HepG2 (cell line): ENCODE measurements at places on chromosomes 5 and 9.

- no peak for DNase-seq
These were observed 114.2 kb upstream of the PHYKPL start for GRCh38 chr5:178346607-178347334.

DNA sequence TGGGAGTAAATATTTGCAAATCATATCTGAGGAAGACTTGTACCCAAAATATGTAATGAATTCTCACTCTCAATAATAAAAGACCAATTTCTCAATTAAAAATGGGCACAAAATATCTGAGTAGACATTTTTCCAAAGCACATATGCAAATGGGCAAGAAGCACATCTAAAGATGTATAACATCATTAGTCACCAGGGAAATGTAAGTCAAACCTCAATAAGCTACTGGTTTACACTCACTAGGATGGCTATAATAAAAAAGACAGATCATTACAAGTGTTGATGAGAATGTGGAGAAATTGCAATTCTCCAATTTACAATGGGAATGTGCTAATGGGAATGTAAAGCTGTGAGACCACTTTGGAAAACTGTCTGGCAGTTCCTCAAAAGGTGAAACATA lies 13.9 kb downstream of the PCSK5 start:
- no peak for DNase-seq

DNA sequence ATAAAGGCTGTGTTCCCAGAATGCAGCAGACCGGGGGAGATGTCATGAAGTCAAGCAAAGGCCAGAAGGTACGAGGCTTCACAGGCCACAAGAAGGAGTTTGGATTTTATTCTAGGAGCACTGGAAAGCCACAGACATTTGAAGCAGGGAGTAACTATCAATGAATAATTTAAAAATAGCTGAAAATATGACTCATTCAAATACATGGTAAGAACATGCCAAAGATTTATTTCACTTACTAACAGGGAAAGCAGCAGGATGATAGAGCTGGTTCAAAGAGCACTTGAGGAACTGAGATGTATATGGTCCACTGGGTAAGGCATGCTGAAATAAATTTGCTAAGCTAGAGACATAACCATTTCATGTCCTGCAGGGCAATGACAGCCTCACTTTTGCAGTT lies 53.2 kb downstream of the MSX2 start:
- no peak for DNase-seq

GRCh38 chr5:67154556-67155206 lies 41.9 kb downstream of the CD180 start:
- no peak for DNase-seq

GRCh38 chr9:1910269-1910811 lies 104.8 kb upstream of the SMARCA2 start:
- no peak for DNase-seq

- DNase-seq: no peak
These were observed 67.6 kb downstream of the GHR start for GRCh38 chr5:42490831-42491230.

DNA sequence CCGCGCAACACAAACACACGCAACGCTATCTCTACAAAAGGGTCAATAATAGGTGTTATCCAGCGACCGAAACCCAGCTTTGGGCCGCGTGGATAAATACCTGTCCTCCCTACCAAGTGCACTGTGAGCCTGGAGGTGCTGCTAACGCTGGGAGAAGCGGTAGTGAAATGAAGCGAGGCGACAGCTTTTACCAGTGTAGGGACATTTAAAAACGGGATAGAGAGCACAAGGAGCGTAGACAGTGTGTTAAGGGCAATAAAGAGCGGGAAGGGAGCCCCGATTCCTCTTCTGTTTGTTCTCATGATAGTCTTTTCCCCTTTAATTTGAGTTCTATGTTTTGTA lies 421 bp upstream of the DEPDC1B start:
- DNase-seq: peak; percentile 27

GRCh38 chr5:9419794-9420193 lies 126.1 kb downstream of the SEMA5A start:
- no peak for DNase-seq

DNA sequence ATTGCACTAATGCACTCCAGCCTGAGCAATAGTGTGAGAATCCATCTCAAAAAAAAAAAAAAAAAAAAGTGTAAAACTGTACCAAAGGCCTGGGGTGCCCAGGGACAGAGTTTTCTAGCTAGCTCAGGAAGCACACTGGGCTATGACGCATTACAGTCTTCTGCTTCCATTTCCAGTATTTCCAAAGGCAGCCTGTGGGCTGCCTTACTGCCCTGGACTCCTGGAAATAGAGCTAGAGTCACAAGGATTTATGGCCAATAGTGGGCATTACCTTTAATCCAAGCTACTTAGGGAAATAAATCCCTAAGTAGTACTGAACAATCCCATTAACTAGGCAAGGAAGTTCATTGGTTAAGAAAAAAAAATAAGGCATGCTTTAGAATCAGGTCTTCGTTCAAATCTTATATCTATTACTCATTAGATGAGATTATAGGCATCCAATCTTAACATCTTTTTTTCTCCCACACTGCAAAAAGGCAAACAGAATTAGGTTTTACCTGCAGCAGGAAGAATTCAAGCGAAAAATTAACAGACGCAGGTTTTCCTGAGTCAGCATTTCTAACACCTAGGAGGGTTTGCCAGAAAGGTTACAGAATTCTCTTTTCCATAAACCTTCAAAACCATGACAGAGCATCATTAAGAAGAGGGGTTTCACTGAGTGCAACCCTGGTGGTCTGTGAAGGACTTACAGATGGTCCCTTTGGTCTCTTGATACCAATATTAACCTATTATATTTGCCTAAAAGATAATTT lies 85.6 kb upstream of the CCDC112 start:
- DNase-seq: no peak

DNA sequence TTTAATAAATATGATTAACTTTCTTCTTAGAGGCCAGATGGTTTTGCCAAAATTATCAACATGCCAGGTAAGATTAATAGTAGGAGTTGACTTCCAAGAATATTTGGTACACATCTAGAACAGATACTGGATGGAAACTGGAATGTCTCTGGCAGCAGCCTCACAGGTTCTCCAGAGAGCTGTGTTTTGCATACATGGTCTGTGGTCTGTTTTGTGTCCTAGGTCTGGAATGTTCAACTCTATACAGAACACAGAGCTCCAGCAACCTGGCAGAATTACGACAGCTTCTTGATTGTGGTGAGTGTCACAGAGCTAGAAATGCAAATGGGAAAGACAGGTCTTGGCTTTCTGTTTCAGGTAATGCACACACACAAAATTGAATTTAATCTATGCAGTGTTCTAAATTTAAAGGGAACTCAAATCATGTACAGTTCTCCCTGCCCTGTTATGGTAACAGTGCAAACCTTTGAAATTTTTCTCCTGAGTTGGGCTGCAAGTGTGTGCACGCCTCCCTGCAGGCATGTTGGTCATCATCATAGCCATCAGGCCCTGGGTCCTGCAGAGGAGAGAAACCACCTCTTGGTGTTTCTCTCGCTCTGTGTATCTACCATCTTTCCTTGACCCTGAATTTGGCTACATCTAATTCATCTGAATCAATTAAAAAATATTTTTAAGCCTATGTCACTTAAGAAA lies 58.3 kb downstream of the PIK3R1 start:
- DNase-seq: no peak

DNA sequence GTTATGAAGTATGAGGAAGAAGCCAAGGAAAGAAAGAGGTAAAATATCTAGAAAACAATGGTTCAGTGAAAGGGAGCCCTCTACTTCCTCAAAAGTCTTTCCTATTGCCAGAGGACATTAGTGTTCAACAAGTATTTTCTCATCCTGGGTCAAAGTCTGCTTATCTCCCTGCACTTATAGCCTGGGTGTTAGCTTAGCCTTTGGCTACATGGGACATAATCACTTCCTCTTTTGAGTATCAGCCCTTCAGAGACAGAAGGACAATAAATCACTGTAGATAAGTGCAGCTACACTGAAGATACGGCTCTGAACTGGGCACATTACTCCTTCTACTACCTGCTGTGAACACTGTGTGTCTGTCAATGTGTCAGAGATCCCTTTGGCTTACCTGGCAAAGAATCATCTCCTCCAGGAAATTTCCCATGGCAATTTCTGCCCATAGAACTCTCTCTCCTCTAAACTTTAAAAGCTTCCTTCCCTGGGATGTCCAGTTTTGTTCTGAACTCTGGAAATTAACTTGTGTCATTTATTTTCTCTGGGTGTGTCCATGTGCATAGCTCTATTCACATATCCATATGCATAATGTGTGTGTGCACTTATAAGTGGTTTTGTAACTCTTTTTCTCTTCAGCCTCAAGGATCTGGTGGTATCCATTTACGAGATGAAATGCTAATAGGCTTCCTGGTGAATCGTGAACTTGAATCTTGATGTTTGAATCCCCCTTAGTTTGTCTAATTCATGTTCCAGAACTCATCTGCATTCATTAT lies 30.0 kb upstream of the RECK start:
- DNase-seq: peak; percentile 7

DNA sequence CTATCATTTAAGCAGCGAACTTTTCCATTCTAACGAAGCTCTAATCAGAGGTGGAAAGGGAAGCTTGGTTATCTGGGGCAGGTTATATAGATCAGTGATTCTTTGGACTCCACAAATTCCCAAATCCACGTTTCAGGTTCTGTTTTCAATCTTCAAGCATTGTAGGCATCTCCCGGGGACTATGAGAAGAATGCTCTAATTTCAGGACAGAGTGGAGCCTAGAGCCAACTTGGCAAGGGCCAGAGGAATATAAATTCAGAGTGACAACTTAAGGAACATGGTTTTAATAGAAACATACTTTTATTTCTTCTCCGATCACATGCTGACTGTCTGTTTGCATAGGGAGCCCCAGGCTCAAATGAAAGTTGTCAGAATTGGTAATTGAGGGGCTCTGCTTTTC lies 514.0 kb upstream of the KLF4 start:
- DNase-seq: no peak

DNA sequence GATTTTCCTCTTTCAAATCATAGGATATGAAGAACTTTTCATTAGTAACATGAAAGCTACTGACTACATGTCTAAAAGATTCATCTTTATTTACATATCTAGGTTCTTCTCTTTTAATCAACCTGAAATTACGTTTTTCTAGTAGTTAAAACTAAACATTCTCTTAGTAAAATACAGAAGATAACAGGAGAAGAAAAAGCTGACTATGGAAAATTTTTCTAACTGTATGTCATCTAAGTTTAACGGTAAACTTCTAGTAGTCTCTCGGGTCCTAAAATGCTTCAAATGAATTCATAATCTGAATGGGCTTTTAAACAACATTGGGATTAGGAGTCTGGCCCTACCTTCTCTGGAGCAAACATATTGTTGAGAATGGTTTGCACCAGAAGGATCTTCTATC lies 151.9 kb downstream of the PDE4D start:
- DNase-seq: no peak

DNA sequence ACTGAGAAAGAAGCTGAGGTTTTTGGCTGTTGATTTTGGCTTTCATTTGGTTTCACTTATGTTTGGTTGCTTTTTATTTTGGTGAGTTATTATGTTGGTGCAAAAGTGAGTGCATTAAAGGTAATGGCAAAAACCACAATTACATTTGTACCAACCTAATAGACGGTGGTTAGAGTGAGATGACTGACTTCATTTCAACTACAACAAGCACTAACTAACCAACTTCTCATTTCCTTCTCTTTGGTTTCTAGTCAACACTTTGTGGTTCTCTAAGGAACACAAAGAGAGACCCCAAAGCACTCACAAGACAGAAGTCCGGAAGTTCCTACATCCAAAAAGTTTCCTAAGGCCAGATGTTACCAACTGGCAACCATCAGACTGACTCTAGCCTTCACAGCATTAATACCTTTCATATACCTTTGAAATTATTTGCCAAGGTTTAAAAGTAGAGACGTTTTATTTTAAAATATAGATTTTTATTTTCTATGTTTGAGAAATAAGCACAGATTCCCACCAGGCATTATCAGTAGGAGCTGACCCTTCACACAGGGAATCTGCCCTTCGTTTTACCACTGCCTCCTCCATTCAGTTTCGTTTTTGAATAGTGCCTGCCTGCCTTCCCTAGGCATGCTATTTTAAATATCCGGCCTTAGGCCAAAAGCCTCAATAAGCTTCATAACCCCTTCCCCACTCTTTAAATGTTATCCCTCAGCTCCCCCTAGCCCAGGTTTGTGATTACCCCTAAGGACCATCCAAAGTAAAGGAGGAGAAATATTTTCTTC lies 301.1 kb upstream of the PTGER4 start:
- no peak for DNase-seq

DNA sequence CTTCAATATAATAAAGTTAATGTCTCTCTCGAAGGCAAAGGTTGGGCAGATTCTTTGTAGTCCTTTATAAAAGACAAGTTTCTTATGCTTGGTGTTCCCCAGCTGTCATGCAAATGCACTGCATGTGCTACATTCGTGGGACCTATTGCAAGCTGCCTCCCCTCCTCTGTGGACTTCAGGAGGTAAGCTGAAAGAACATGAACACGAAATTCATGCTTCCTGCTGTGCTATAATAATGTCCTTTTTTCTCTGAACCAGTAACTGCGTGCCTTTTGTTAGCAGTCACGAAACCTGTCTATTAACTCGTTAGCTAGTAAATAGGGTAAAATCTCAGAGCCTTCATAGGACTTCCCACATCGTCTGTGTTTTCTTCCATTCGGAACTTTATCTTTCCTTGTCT lies 363.5 kb downstream of the CDH9 start:
- DNase-seq: no peak

DNA sequence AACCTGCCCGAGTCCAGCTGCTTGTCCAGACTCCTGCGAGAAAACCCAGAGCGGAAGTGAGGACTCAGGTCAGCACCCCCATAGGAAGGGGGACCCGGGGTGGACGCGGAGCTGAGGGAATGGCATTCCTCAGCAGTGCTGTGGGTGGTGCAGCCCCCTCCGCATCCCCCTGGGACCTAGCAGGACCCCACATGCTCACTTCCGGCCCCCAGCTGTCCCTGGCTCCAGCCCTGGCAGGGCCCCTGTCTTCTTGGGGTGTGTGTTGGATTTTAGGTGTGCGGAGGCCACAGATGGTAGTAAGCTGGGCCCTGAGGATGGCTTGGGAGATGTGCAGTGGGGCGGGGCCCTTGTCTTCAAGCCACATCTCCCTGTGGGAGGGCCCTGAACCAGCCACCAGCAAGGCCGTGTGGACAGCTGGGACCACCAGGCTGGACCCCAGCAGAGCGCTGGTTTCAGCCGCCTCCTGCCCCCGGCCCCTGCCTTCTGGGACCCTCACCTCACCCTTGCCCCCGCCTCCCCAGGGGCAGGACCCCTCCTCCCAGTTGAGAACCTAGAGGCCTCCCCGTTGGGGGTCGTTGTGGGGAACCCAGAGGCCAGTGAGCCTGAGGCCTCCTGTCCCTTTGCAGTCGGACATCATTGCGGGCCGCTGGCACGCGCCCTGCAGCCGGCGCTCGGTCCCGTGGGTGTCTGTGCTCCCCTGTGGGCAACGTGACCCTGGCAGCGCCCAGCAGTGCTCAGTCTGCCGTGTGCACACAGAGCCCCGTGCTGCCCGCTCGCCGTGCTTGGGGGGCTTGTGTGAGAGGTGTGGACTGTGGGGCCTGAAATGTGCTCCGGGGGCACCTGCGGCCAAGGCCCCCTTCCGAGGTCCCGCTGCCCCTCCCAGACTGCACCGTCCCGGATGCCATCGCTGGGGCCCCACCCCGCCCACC lies 10.8 kb upstream of the SLC9A3 start:
- no peak for DNase-seq
